DMS53 (cell line): ENCODE measurements at places on chromosomes 11 and 22.

- no peak for DNase-seq
Observed at GRCh38 chr11:61378713-61379313, 13.6 kb upstream of the TMEM216 start.

DNA sequence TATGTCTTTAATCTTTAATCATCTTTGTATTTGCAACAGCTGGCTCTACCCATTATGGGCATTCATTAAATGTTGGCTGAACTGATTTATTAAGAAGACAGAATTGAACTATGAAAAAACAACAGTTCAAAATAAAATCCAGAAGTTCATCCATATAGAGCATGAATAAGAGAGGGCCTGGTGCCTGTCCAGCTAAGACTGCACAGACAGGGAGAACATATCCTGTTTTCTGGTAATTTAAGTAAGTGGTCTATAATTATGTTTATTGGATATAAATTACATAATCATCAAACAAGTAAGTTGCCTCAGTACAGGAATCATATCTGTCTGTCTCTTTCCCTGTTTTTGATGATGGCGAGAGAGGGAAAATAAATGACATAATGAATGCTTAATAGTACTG, 137.2 kb downstream of the RBFOX2 start:
- DNase-seq: no peak

DNA sequence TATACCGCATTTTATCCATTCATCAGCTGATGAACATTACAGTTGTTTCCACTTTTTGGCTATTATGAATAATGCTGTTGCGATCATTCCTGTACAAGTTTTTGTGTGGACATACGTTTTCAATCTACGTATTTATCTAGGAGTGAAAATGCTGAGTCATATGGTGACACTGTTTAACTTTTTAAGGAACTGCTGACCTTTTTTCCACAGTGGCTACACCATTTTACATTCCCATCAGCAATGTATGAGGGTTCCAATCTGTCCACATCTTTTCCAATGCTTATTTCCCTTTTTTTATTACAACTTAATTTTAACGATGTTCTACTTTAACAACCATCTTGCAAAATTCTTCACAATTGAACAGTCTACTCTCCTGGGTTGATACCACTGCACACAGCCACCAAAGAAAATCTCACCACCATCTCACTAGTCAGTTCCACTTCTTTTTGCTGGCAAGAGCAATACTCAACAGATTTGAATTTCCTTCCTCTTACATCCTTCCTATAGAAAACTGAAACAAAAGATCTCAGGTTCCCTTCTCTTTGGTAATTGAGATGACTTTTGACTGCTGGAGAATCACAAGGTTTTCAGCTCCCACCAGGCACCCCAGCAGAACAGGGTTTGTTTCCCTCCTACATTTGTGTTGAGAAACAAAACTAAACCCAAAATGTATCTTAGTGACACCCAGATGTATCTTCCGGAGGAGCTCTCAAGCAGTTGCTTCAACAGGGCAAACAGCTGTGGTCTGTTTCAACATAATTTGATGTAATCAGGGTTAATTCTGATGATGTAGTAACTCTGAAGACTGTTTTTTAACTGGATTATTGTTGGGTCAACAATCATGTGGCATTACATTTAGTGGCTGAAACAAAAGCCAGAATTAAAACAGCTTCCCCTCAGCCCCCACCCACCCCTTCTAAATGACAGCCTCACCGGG, 7.0 kb upstream of the GAB2 start:
- no peak for DNase-seq

- DNase-seq: peak; percentile 71
Observed at GRCh38 chr11:18704698-18705097, 6.1 kb downstream of the TMEM86A start.

GRCh38 chr11:11577251-11577855, 44.5 kb downstream of the GALNT18 start:
- no peak for DNase-seq

GRCh38 chr11:440065-441042, 1.5 kb downstream of the ANO9 start:
- DNase-seq: peak; percentile 44

- DNase-seq: no peak
Observed at GRCh38 chr11:77558380-77558779, 31.4 kb upstream of the AQP11 start.

DNA sequence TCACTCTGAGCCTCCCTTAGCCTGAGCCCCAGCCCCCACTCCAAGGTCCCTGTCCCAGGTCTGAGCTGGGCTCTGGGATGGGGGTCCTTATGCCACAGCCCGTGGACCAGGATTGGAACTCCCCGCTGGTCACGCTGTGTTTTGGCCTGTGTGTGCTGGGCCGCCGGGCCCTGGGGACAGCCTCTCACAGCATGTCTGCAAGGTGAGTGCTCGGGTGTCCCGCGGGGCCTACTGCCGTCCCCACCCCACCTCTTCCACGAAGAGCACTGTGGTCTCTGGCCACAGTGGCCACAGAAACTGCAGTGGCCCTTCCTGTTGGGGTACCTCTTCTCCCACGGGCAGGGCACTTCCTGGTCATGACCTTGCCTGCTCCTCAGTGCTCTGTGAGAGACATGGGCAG, 3.5 kb upstream of the SIPA1 start:
- no peak for DNase-seq
